ENCODE measurements at places on chromosomes 7 and 10.

DNA sequence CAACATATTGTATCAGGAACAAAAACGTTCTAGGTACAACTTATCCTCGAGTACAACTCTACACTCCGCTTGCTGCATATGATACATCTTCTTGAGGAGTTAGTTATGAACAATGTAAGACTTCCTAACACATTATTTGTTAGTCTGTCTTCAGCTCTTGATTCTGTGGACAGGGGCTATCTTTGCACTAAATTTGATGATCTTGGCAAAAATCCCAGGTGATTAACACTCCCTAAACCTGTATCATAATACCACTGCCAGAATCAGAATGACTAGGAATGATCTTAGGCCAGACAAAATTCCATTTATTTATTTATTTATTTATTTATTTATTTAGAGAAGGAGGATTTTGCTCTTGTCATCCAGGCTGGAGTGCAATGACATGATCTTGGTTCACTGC, 108.7 kb upstream of the AUTS2 start:
- no peak for DNase-seq

DNA sequence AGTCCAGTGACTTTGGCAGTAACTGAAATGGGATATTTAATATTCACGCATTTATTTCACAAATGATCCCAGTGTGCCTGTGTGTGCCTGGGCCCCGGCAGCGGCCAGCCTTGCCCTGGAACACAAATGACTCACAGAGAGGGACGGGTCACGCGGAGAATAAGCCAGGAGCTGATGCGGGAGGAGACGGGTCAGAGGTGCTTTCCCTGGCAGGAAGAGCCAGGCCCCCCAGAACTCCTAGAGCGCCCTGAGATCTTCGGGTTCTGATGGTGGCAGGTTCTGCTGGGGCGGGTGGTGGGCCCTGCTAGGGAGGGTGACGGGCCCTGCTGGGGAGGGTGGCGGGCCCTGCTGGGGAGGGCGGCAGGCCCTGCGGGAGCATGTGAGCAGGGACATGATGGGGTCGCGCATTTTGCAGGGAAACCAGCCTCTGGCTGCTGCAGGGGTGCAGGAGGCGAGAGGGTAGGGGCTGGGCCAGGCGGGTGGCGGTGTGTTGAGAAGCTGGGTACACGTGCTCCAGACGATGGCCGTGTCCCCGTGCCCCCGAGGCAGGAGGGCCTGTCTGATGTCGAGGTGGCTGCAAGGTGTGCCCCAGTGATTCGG, 84.2 kb upstream of the DIP2C start:
- no peak for DNase-seq

DNA sequence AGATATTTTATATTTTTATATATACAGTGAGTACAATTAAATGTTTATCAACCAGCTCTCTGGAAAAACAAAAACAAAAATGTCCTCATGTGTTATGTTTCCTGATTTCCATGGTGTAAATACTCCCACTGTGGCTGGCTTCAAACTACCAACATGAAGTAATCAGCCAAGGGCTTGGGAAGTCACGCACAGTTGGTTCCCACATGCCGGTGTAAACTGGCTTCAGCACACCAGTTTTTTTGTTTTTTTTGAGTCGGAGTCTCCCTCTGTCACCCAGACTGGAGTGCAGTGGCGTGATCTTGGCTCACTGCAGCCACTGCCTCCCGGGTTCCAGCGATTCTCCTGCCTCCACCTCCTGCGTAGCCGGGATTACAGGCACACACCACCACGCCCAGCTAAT, 11.8 kb downstream of the OSBPL3 start:
- no peak for DNase-seq

DNA sequence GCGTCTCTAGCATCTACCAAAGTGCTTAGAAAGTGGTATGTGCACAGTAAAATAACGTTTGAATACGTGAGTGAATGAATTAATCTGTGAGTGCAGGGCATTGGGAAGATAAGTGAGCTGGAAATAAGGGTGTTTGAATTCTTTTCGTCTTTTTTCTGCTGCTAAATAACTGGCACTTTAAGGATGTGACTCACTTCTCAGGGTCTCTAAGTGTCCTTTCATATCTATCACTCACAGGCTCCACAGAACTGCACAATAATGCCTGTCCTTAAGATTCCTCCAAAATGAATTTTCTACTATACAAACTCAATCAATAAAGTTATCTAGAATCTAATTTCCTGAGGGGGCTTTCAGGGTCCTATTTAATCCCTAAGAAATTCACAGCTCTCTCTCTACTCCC, 3.2 kb upstream of the DGKB start:
- no peak for DNase-seq

GRCh38 chr7:18499407-18500177, 4.0 kb downstream of the HDAC9 start:
- no peak for DNase-seq

DNA sequence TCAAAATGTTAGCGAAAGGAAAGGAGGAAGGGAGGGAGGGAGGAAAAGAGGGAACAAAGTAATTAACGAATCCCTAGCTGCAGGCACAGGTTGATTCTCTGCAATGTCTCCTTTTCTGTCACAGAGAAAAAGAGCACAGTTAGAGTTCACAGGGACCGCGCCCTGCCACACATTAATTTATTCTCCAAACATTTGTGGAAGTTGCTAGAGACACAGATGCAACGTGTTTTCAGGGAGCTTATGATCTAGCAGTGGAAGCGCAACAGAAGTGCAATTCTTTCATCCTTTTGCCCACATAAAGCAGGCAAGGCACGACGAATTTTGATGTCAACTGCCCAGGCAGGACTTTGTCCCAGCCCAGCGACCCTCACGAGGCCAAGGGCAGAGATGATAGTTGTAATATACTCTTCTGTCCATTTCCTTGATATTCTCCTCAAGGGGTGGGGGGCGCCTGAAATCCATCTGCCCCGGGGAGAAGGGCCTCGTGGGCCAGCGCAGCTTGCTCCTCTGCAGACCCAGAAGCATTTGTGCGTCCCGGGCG, 101.7 kb upstream of the ZNF438 start:
- no peak for DNase-seq

DNA sequence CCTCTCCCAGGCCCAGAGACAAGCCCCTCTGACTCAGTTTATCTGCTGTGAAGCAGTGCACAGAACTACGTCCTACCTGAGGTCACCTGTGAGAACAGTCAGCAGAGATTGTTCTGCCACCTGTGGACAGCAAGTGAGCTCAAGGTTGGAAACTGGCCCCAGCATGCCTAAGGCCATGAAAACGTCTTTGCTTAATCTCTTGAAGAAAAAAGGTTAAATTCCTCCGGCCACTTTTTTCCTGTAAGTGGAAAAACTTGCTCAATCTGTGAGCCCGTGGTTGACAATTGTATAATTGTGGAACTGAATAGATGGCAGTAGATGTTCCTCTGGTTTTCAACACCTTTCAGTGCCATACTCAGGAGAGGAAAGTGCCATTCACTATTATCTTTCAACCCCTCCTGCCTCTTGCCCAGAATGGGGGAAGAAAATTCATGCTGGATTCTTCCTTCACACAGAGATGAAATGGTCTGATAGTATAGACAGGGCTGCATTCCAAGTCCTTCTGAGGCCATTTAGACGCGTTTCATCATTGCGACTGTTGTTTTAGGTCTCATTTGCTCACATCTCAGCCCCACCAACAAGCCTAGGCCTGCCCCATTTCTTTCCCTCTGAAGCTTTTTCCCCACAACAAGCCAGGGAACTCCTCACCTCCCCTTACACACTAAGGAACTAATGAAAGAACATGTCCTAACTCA, 292.9 kb downstream of the FZD1 start:
- DNase-seq: no peak

DNA sequence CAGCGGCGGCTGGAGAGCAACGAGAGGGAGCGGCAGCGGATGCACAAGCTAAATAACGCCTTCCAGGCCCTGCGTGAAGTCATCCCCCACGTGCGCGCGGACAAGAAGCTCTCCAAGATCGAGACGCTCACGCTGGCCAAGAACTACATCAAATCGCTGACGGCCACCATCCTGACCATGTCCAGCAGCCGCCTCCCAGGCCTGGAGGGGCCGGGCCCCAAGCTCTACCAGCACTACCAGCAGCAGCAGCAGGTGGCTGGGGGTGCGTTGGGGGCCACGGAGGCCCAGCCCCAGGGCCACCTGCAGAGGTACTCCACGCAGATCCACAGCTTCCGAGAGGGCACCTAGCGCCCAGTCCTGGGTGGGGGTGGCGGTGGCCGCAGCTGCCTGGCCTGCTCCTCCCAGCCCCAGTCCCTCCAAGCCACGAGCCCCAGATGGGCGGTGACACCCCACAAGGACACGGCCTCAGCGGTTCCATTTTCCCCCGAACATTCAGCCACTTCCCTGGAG, 1.3 kb downstream of the BHLHA15 start:
- DNase-seq: no peak

GRCh38 chr10:10500937-10501336, 516.7 kb upstream of the CELF2 start:
- peak; percentile 79 for DNase-seq

GRCh38 chr7:90290244-90291113, 30.6 kb downstream of the FAM237B start:
- DNase-seq: no peak

GRCh38 chr10:116857156-116857555, 7.9 kb downstream of the ENO4 start:
- no peak for DNase-seq

DNA sequence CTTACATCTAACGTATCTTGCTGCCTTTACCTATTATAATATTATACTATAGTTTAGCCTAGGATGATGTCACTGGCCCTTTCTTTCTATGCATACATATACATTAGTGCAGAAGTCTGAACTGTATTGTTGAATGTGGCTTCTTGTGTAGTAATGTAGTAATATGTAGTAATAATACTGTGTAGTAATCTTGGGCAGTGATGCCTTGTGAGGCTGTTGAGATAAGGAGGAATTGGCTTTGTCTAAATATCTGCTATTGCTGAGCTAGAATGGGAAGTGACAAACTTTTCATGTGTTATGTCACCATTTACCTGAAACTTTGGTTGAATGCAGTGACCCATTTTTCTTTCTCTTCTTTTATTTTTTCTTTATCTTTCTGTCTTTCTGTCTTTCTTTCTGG, 11.0 kb downstream of the GLCCI1 start:
- DNase-seq: no peak

DNA sequence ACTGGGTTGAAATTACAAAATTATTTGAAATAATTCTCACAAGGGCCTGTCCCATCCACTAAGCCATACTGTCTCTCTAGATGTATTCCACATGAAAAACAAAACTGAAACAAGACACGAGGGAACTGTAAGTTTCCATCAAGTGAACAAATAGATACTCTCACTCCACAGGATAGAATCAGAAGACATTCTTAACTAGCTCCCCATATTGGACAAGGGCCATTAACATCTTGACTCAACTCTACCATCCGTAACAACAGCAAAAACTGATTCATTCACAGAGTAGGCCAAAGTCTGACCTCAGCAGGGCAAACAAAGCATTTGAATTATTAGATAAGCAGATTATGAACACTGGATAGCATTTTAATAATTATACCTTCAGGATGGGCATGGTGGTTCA, 29.1 kb downstream of the UBE2H start:
- peak; percentile 83 for DNase-seq

DNA sequence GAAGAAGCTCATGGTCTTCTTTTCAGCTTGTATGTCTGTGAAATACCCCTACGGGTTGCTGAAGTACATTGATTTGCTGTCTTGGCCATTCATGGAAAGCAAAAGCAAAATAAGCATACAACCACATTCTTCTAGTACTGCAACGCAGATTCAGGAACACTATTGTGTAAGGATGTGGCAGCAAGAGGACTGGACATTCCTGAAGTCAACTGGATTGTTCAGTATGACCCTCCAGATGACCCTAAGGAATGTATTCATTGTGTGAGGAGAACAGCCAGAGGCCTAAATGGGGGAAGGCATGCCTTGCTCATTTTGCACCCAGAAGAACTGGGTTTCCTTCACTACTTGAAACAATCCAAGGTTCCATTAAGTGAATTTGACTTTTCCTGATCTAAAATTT, 133.4 kb upstream of the ANKRD1 start:
- no peak for DNase-seq

GRCh38 chr7:40192036-40192435, 57.2 kb downstream of the SUGCT start:
- DNase-seq: no peak

GRCh38 chr7:17067691-17068090, 185.9 kb upstream of the AGR3 start:
- no peak for DNase-seq

DNA sequence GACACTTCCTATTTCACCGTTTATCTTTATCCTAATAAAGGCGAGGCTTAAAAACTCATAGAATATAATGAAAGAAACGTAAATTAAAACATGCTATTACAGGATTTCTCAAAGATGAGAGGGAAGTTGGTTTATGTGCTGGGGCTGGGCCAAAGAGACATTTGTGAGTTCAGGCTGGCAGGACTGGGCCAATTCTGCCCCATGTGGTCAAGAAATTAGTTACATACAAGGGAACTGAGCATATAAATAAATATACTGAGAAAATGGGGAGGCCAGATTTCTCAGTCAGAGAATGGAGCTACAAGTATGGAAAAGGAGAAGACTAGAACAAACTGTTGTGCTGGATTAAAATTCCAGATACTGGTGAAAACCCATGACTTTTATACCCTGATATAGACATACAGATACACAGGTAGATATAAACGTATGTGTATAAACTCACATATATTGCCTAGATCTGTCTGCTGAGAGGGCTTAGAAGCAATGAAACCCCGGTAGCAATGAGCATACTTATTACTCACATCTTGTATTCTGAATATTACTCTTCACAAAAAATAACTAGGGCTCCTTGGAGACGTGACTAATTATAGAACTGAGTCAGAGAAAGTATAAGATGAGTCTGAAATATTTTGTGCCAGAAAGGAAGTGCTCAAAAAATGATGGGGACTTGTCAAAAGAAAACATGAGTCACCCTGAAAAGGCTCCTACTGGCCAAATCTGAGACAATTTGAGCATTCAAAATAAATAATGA, 155.7 kb upstream of the FGFR2 start:
- peak; percentile 53 for DNase-seq

GRCh38 chr7:132783824-132784223, 207.6 kb upstream of the PLXNA4 start:
- DNase-seq: peak; percentile 95

GRCh38 chr7:81839708-81840369, 70.0 kb upstream of the HGF start:
- no peak for DNase-seq
